ENCODE measurements at places on chromosomes 1 and 21.
A peak's percentile ranks its signal among the peaks of the same experiment; 100 is the strongest.

GRCh38 chr1:229341774-229342655, 832 bp downstream of the CCSAP start:
- H3K4me1 ChIP-seq = peaks cover 32% of the 10 kb centered on the region
- no peaks in the 10 kb centered on the region for H3K36me3 ChIP-seq

- H3K4me3 ChIP-seq = no peak overlapping the region
- no peak overlapping the region for H3K27ac ChIP-seq
- no peaks in the 10 kb centered on the region for H3K4me1 ChIP-seq
- H3K27me3 ChIP-seq = no peaks in the 10 kb centered on the region
- peaks cover 20% of the 10 kb centered on the region for H3K36me3 ChIP-seq
Measured at GRCh38 chr1:229080361-229080760, 190.6 kb upstream of the RAB4A start.

DNA sequence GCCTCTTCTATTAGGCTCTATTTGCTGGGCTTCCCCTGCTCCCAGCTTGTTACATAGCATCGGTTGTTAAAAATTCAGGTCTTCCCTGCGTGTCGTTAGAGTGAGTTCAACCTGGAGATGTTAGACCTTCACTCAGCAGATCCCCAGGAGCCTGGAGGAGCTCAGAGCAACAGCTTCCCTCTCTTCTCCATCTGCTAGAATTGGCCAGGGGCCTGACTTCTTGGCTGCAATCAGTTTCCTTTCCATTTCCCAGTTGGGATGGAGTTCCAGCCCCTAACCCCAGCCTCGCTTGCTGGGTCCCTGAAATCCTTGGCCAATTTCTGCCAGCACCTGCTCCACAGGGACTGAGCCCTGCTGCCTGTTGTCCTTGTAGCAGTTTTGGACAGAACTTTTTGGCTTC, 55.9 kb downstream of the MT1HL1 start:
- H3K4me1 ChIP-seq = no peaks in the 10 kb centered on the region
- peaks cover 19% of the 10 kb centered on the region for H3K27me3 ChIP-seq
- no peak overlapping the region for H3K27ac ChIP-seq
- H3K4me3 ChIP-seq = no peak overlapping the region
- no peak for DNase-seq

DNA sequence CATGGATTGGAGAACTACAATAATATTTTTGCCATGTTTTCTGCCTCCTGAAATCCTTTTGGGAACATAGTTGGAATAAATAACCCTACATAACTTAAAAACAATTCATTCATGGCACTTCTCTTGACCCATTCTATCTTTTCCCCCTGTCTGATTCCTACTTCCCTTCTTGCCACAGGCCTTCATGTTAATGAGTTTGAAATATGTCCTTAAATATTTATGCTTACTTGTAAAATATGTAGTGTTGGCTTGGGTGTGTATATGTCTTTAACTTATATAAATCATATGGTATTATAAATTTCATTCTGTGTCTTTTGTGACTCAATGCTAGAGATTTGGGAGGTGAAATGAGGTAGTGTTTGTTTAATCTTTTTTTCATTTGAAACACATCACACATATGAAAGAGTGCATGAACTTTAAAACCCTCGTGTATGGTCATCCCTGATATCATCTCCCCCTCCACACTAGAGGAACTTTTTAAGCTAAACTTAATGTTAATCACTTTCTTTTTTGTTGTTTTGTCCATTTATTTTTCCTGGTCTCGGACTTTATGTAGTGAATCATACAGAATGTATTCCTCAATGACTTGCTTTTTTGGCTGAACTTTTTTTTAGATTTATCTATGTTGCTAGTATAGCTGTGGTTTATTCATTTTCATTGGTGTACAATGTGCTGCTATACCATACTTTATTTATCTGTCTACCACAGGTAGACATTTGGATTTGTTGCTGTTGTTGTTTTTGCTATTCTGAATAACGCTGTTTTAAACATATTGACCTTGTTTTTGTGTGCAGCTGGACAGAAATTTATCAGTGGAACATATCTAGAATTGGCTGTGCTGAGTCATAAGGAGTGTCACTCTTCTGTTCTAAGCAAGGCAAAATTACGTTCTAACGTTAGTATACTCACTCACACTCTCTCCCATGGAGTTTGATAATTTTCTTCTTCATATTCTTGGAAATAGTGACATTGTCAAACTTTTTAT, 441.6 kb downstream of the PLPP3 start:
- H3K4me1 ChIP-seq = no peaks in the 10 kb centered on the region
- H3K27ac ChIP-seq = no peak overlapping the region
- H3K4me3 ChIP-seq = no peak overlapping the region
- peaks cover 2% of the 10 kb centered on the region for H3K27me3 ChIP-seq
- no peaks in the 10 kb centered on the region for H3K36me3 ChIP-seq

DNA sequence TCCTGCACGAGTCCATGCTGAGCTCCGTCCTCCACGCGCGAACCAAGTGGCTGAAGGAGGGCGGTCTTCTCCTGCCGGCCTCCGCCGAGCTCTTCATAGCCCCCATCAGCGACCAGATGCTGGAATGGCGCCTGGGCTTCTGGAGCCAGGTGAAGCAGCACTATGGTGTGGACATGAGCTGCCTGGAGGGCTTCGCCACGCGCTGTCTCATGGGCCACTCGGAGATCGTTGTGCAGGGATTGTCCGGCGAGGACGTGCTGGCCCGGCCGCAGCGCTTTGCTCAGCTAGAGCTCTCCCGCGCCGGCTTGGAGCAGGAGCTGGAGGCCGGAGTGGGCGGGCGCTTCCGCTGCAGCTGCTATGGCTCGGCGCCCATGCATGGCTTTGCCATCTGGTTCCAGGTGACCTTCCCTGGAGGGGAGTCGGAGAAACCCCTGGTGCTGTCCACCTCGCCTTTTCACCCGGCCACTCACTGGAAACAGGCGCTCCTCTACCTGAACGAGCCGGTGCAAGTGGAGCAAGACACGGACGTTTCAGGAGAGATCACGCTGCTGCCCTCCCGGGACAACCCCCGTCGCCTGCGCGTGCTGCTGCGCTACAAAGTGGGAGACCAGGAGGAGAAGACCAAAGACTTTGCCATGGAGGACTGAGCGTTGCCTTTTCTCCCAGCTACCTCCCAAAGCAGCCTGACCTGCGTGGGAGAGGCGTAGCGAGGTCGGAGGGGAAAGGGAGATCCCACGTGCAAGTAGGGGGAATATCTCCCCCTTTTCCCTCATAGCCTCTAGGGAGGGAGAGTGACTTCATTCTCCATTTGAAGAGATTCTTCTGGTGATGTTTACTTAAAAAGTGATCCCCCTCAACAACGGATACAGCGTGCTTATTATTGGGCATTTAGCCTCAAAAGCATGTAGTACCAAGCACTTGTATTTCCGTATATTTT, 991 bp downstream of the PRMT6 start:
- no peak for DNase-seq
- H3K4me3 ChIP-seq = peak overlapping the region; percentile 99
- H3K27ac ChIP-seq = peak overlapping the region; percentile 97
- H3K4me1 ChIP-seq = peaks cover 30% of the 10 kb centered on the region
- no peaks in the 10 kb centered on the region for H3K27me3 ChIP-seq
- H3K36me3 ChIP-seq = peaks cover 8% of the 10 kb centered on the region

DNA sequence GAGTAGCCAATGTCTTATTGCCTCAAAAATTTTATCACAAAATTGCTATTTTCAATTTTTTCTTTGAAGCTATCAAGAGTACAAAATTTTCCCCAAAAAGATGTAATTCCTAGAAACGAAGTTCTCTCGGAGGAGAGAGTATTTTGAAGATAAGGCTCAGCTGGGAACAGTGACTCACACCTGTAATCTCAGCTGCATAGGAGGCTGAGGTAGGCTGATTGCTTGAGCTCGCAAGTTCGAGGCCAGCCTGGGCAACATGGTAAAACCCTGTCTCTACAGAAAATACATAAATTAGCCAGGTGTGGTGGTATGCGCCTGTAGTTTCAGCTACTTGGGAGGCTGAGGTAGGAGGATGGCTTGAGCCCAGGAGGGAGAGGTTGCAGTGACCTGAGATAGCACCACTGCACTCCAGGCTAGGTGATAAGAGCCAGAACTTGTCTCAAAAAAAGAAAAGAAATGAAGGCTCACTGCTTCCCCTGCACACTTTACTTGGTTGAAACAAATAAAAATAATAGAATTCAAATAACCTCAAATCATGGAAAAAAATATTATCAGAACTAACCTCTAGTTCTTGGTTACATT, 22.2 kb downstream of the TUT4 start:
- no peak overlapping the region for H3K4me3 ChIP-seq
- DNase-seq = no peak
- H3K27me3 ChIP-seq = no peaks in the 10 kb centered on the region
- no peak overlapping the region for H3K27ac ChIP-seq
- H3K4me1 ChIP-seq = peaks cover 49% of the 10 kb centered on the region

GRCh38 chr1:109371341-109371739, 26.4 kb downstream of the SORT1 start:
- no peak overlapping the region for H3K27ac ChIP-seq
- peaks cover 4% of the 10 kb centered on the region for H3K27me3 ChIP-seq
- no peaks in the 10 kb centered on the region for H3K36me3 ChIP-seq
- H3K4me3 ChIP-seq = no peak overlapping the region

DNA sequence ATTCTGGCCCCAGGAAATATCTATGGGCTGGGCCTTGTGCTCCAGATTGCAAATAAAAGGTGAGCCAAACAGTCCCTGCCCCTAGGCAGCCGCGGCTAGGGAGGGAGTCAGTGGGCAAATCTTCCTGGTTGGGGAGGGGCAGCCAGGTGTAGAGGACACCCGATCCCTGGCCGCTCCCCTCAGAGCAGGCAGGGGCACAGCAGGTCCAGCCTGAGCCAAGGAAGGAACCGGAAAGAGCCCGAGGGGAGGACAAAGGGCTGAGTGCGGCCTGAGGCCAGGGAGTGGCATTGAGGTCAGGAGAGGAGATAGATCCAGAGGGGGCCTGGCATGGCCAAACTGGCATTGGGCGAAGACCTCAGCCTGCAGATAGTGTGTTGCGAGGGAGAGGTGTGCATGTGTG, 36.6 kb upstream of the ARF1 start:
- no peak overlapping the region for H3K4me3 ChIP-seq
- no peak overlapping the region for H3K27ac ChIP-seq
- H3K27me3 ChIP-seq = peaks cover 11% of the 10 kb centered on the region
- DNase-seq = no peak
- no peaks in the 10 kb centered on the region for H3K36me3 ChIP-seq

GRCh38 chr1:62882201-62883104, 98.5 kb downstream of the ATG4C start:
- H3K27ac ChIP-seq = no peak overlapping the region
- peaks cover 24% of the 10 kb centered on the region for H3K27me3 ChIP-seq
- H3K4me1 ChIP-seq = no peaks in the 10 kb centered on the region
- H3K4me3 ChIP-seq = no peak overlapping the region
- no peak for DNase-seq
- H3K36me3 ChIP-seq = no peaks in the 10 kb centered on the region

DNA sequence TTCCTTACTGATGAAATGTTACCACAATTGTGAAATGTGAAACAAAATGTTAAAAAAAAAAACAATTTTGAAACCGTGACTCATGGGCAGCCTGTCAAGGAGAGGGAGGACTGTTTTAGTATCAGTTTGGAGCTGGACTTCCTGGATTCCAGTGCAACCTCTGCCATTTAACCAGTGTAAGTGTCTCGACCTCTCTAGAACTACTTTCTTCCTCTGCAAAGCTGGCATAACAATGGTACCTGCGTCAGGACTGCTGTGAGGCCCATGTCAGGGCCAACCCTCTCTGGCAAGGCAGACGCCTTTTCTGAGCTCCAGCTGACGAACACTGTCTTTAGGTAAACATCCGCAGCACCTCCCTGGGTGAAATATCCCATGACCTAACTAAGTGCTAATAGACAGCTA, 20.9 kb downstream of the URB1 start:
- H3K4me3 ChIP-seq = no peak overlapping the region
- H3K4me1 ChIP-seq = peaks cover 1% of the 10 kb centered on the region
- no peak overlapping the region for H3K27ac ChIP-seq
- H3K27me3 ChIP-seq = no peaks in the 10 kb centered on the region

- peak overlapping the region; percentile 83 for H3K27ac ChIP-seq
- peaks cover 2% of the 10 kb centered on the region for H3K36me3 ChIP-seq
- no peaks in the 10 kb centered on the region for H3K27me3 ChIP-seq
- H3K4me1 ChIP-seq = peaks cover 91% of the 10 kb centered on the region
- DNase-seq = no peak
- no peak overlapping the region for H3K4me3 ChIP-seq
Measured at GRCh38 chr1:54375712-54376429, 30.3 kb downstream of the SSBP3 start.

- peaks cover 4% of the 10 kb centered on the region for H3K4me1 ChIP-seq
- peaks cover 23% of the 10 kb centered on the region for H3K36me3 ChIP-seq
- DNase-seq = no peak
- H3K4me3 ChIP-seq = no peak overlapping the region
- no peak overlapping the region for H3K27ac ChIP-seq
Measured at GRCh38 chr1:246343251-246343650, 163.8 kb downstream of the SMYD3 start.

- H3K36me3 ChIP-seq = peaks cover 6% of the 10 kb centered on the region
- H3K4me1 ChIP-seq = peaks cover 23% of the 10 kb centered on the region
- H3K27me3 ChIP-seq = no peaks in the 10 kb centered on the region
- no peak for DNase-seq
Measured at GRCh38 chr1:39571178-39571483, 5.5 kb downstream of the PABPC4 start.

- peaks cover 69% of the 10 kb centered on the region for H3K4me1 ChIP-seq
- H3K4me3 ChIP-seq = no peak overlapping the region
- DNase-seq = no peak
- H3K27ac ChIP-seq = no peak overlapping the region
Measured at GRCh38 chr1:153638261-153638660, 4.4 kb downstream of the CHTOP start.

DNA sequence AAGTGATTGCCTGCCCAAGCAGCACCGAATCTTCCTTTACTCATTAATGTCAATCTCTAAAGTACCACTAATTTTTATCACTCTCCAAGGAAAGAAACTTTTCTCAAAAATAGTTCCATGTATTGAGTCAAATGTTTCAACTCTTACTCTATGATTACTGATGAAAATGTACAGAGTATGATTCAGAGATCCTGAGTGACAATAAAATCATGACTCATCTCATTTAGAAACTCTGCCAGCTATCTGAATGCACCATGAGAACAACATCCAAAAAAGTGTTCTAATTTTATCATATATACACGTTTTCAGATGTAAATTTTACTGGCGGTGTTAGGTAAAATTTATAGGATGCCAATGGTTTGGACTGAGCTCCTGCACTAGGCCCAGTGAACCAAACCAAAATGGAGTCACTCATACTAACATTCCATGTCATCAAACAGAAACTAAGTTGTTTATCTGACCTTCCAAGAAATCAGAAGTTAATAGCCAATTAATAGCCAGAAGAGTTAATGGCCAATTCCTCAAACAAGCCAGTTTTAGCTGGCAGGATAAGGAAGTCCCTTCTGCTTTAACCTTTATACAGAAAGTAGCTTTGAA, 22.6 kb downstream of the PLPPR5 start:
- H3K36me3 ChIP-seq = no peaks in the 10 kb centered on the region
- no peak overlapping the region for H3K4me3 ChIP-seq
- no peaks in the 10 kb centered on the region for H3K27me3 ChIP-seq
- H3K27ac ChIP-seq = no peak overlapping the region

DNA sequence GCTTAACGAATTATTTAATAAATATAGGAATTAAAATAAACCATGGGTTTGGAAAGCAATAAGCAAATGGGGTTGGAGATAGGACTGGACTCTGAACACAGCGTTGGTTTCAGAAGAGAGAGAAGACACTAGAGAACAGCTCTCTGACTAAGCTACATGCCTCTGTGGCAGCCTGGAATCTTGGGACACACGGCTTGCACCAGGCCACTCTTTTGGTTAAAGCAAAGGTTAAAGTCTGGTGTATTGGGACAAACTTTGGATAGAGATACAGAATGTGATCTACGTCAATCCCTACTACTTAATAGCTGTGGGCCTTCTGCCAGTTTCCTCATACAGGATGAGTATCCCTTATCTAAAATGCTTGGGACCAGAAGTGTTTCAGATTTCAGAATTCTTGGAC, 49.7 kb upstream of the HSD17B7 start:
- DNase-seq = no peak
- H3K4me3 ChIP-seq = no peak overlapping the region
- H3K27me3 ChIP-seq = no peaks in the 10 kb centered on the region
- no peaks in the 10 kb centered on the region for H3K36me3 ChIP-seq
